HuH-7 (cell line): ENCODE measurements at places on chromosomes 5 and 9.

DNA sequence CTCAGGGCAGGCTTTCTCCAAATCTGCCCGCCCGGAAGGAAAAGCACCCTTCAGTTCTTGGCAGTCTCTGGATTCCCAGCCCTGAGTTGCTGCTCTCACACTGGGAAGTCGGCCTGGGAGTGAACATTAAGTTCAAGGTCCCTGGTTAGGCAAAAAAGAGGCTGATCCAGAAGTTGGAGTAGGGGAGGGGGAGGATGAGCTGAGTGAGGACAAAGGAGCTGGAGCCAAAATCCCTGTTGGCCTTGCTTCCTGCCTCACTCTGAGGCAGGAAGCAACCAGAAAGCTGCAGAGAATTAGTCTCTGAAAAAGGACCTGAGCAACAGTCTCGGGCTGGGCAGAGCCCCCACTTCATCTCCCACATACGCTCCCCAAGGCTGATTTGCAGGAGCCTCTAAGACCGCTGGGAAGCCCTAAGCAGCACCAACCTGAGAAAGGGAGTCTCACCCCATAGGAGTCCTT lies 15.0 kb upstream of the RPS14 start:
- no peak for DNase-seq

DNA sequence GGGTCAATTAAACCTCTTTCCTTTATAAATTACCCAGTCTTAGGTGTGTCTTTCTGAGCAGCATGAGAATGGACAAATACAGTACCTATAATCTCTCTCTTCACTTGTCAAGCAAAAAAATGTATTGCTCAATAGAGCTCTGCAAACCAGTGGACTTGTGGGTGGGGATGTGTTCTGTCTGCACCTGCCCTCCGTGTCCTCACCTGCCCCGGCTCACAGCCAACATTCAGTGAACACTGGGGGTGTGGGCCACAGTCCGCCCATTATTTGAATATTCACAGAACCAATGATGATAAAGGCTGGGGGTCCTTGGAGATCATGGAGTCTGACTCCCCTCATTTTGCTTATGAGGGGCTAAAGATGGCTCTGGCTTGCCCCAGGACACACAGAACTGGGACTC lies 36.9 kb upstream of the MED27 start:
- DNase-seq: no peak

DNA sequence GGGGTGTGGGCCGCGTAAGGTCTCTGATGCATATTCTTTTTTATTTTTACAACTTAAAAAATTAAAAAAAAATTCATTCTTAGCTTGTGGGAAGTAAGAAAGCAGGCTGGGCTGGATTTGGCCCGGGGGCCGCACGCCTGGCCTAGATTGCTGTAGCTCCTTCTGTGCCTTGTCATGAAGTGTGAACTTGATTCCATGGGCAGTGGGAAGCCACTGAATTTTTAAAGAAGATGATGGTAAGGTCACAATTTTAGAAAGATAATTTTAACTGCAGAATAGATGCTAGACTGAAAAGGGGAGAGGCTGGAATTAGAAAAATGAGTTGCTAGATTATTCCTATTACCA lies 56.1 kb downstream of the EHMT1 start:
- no peak for DNase-seq

DNA sequence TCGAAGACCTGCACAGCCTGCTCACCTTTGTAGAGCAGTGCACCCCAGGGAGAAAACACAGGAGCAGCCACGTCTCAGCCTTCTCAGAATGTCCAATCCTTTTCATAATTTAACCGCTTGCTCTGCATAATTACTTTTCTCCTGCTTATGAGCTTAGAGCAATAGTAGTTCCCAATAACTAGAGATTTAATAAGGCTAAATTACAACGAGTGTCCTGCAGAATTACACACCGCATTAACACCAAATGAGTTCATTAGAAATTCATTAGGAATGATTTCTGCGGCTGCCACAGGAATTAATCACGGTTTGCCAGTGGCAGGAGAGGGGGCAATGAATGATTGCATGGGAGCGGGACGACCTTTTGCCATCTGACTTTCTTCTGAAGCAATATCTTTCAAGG lies 18.7 kb upstream of the FABP6 start:
- DNase-seq: no peak

GRCh38 chr5:5483350-5483749 lies 60.9 kb downstream of the ICE1 start:
- no peak for DNase-seq
